Activated T-helper 1 cell treated with anti-CD3 and anti-CD28 coated beads, Interleukin-12 subunit alpha, Interleukin-12 subunit beta, Interleukin-2, Interleukin-4 antibody, amounts not matched to agents 30 ng/mL and 10 ng/mL and 1 ng/mL, durations not matched to agents 14 hours and 24 hours and 36 hours (primary cell): ENCODE measurements at places on chromosomes 7 and 10.

- DNase-seq: no peak
Measured at GRCh38 chr10:129279446-129280154, 187.4 kb upstream of the MGMT start.

DNA sequence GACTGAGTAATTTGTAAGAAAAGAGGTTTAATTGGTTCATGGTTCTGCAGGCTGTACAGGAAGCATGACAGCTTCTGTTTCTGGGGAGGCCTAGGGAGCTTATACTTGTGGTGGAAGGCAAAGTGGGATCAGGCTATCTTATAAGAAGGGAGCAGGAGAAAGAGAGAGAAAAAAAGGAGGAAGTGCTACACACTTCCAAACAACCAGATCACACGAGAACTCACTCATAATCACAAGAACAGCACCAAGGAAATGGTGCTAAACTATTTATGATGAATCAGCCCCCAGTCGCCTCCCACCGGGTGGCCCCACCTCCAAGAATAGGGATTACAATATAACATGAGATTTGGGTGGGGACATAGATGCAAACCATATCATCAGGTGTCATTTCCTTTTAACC is 89.1 kb upstream of the KCNMA1 start:
- no peak for DNase-seq

DNA sequence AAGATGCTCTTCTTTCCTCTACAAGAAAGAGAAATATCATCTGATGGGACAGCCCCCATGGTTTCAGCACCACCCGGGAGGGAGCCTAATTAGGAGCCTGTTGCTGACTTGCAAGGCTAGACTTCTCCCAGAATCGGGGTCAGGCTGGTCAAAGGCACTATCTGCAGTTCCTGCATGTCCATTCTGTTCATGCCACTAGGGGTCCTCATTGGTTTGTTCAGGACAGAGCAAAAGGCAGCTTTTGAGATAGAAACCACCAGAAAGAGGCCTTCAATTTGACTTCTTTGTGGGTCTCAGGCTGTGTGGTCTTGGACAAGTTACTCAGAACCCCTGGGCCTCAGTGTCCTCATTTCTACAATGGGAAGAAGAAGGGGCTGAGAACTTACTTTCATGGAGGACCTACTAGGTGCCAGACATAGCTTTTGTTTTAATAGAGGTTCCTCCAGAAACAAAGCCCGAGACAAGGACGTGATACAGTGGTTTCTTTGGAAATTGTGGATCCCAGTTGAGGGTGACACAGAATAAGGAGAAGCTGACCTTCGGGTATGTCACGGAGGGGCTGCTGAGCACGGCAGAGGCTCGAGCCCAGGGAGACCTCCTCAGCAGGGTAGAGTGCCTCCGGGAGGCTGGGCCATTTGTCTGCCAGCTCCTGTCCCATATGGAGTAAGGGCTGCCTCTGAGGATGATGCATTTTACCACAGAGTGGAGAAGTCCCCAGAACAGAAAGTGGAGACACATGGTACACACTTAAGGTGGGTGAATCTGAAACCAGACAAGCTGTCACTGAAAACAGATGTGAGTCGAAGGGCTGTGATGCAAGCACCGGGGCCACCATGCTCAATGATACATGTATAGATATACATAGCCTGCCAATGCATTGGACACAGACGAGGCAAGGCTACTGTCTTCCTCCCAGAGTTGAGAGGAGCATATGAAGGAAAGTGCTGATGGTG is 33.1 kb upstream of the NEUROD6 start:
- DNase-seq: no peak

- DNase-seq: no peak
Measured at GRCh38 chr10:24449321-24449740, 240.4 kb downstream of the KIAA1217 start.
